ENCODE measurements at places on chromosomes 1 and 21.

DNA sequence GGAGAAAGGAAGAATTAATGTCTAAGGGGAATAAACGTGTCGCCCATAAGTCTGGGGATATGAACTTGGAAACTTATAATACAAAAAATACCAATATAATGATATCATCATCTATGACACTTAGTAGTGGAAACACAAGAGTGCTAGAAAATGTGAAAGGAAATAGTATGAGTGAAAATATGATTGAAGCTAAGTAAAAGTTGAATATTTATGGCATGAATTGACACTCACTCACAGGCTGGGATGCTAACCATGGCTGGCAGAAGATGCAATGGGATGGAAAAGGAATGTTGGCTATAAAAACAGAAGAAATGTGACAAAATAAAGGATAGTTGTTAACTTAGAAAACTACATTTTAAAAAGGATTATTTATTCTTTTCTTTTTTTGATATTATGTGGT is 120.1 kb downstream of the XPR1 start:
- H3K4me3 ChIP-seq = no peak overlapping the region
- no peaks in the 10 kb centered on the region for H3K27me3 ChIP-seq
- DNase-seq = no peak
- H3K4me1 ChIP-seq = no peaks in the 10 kb centered on the region

DNA sequence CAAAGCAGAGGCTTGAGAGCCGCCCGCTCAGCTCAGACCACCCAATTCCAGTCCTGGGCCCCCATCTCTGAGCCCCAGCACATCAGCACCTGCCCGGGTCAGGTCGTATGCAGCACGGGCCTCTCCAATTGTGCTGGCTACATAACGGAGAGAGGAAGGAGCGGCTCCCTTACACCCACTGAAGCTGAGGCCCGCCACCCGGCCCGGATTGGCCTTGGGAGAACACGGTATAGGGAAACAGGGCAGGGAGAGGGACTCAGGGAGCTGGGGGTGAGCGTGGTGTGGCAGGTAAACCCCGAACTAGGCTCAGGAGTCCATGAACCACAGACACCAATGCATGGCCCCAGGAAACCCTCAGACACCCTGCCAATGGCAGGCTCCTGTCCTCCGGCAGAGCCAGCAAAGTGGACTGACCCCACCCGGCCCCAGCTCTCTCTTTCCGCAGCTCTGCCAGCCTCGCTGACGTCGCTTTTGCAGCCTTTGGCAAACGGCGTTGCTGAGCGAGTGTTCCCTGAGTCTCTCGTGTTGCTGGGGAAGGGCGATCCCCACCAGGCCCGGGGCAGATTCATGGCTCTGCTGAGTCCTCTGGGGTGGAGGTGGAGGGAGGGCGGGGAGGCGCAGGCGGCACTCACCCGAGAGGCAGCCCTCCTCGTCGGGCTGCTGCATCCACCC is 16.5 kb downstream of the MEGF6 start:
- no peak overlapping the region for H3K27ac ChIP-seq
- DNase-seq = no peak
- H3K4me3 ChIP-seq = no peak overlapping the region
- H3K27me3 ChIP-seq = no peaks in the 10 kb centered on the region
- H3K4me1 ChIP-seq = peaks cover 4% of the 10 kb centered on the region

- peaks cover 5% of the 10 kb centered on the region for H3K4me1 ChIP-seq
- no peaks in the 10 kb centered on the region for H3K36me3 ChIP-seq
- peak overlapping the region; percentile 48 for H3K27ac ChIP-seq
- peak overlapping the region; percentile 70 for H3K4me3 ChIP-seq
- H3K27me3 ChIP-seq = no peaks in the 10 kb centered on the region
- no peak for DNase-seq
Measured at GRCh38 chr1:205429762-205430695, 8.2 kb upstream of the LEMD1 start.

DNA sequence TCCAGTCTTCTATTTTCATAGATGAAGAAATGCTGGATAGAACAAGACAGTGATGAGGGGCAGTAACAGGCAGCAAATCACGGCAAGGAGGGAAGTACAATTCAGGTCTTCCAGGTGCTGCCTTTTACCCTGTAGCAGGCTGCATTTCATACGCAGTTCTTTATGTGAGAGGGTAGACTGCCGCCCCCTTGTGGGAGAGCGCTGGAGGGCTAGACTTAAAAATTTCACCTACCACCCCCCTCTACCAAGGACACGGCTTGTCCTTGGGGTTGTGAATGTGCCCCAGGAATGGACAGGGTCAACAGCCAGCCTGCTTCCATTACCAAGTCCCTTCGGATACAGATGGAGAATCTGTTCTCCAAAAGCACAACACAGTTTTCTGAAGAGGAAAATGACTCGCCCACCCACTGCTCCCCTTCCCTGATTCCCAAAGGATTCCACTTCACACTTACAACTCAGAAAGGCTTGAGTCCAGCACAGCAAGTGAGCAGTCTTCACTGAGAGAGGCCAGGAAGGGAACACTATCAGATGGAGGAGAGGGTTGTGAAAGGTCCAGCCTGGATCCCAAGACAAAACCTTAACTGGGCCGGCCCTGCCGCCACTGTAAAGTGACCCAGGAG is 7.4 kb downstream of the WDR77 start:
- no peak overlapping the region for H3K4me3 ChIP-seq
- H3K4me1 ChIP-seq = no peaks in the 10 kb centered on the region
- H3K27ac ChIP-seq = no peak overlapping the region

GRCh38 chr1:33122483-33123178 is 41.7 kb downstream of the AZIN2 start:
- no peak overlapping the region for H3K27ac ChIP-seq
- no peaks in the 10 kb centered on the region for H3K27me3 ChIP-seq
- H3K4me3 ChIP-seq = no peak overlapping the region
- no peak for DNase-seq
- no peaks in the 10 kb centered on the region for H3K36me3 ChIP-seq
- H3K4me1 ChIP-seq = peaks cover 9% of the 10 kb centered on the region

- peak overlapping the region; percentile 30 for H3K27ac ChIP-seq
- peaks cover under 1% of the 10 kb centered on the region for H3K4me1 ChIP-seq
- no peak for DNase-seq
Measured at GRCh38 chr1:9472386-9473031, 66.8 kb upstream of the SLC25A33 start.

Data from gastrocnemius medialis (tissue), 4 donors.